Activated CD8-positive, alpha-beta memory T cell treated with anti-CD3 and anti-CD28 coated beads for 24 hours (primary cell): ENCODE measurements at places on chromosomes 1 and 21.

DNA sequence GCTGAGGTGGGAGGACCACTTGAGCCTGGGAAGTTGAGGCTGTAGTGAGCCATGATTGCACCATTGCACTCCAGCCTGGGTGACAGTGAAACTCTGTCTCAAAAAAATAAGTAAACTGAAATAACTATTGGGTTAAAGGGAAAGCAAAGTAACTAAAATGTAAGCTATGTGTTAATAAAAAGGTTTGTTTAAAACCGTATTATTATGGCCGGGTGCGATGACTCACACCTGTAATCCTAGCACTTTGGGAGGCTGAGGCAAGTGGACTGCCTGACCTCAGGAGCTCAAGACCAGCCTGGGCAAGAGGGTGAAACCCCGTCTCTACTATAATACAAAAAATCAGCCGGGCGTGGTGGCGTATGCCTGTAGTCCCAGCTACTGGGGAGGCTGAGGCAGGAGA, 27.0 kb downstream of the NVL start:
- no peak for DNase-seq

DNA sequence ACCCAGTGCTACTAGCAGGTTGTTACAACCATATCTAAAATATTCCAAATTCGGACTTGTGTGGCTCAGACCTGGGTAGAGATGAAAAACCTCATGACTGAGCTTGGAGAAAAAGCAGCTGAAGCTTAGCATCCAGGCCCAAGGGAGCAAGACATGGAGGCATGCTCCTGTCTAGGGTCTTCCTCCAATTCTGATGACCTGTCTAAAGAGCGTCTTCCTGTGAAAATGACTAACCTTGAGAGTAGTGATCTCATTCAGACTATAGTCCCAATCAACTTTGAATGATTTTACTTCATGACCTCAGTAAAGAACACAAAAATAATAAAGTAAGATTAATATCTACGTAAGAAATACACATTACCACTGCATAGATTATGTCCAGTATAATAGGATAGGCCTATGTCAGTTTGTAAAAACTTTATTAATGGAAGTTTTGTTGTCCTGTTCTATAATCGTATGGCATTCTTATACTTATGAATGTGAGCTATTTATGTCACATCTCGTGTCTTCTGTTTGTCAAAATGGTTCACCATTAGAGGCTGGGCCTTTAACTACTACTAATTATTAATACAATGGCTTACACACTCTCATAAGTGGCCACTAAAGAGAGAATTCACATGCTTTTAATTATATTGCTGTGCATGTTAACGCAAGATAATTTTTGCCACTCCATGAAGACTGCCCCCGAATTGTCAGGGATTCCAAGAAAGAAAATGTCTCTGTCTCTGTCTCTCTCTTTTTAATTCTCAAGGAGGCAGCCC, 201.3 kb downstream of the NCAM2 start:
- no peak for DNase-seq

DNA sequence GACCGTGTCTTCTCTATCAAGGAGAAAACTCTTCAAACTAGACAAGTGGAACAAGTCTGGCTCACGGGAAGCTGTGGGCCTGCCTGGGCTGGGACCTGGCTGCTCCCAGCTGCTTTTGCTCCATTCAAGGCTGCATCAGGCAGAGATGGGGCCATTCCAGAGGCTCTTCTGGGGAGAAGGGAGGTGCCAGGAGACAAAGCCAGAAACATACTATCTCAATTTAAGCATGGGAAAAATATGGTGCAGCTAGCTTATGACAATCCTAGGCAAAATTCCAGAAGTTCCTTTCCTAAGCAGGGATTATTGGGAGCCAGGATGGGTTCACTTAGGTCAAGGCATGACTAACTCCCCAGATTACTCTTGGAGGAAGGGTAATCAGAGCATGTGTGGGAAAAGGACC, 90.8 kb upstream of the SLC2A1 start:
- no peak for DNase-seq

DNA sequence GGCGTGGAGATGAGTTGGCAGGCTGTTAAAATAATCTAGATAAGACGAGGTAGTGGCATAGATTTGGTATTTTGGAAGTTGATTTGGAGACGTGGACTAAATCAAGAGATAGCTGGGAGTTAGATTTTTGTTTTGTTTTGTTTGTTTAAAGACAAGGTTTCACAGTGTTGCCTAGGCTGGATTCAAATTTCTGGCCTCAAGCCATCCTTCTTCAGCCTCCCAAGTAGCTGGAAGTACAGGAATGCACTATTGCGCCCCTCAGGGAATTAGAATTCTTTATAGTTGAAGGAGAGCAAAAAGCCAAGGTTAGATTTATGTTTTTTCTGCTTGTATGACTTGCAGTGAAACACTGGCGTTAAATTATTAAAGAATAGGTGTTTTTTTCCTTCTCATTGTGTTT, 22.3 kb upstream of the SNRPE start:
- DNase-seq: no peak

- no peak for DNase-seq
These were observed 10.8 kb downstream of the OSBPL9 start for GRCh38 chr1:51627672-51628071.

GRCh38 chr1:101566883-101567538, 330.2 kb downstream of the S1PR1 start:
- DNase-seq: no peak

DNA sequence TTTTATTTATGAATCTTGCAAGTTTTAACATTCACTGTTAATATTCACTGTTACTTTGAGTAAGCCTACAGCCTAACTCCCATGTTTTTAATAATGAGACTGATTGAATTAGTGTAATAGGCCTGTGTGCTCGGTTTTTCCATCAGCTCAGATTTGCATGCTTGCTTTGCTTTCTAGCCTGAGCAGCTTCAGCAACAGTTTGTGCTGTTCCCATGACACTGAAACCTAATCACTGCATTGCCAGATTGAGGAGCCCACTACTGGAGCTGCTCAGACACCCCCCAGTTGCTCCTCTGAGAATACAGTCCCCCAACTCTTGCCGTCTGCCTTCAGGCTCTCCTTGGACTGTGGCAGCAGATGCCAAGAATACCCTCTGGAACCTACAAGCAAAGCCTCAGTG, 695.4 kb downstream of the BRINP3 start:
- no peak for DNase-seq

DNA sequence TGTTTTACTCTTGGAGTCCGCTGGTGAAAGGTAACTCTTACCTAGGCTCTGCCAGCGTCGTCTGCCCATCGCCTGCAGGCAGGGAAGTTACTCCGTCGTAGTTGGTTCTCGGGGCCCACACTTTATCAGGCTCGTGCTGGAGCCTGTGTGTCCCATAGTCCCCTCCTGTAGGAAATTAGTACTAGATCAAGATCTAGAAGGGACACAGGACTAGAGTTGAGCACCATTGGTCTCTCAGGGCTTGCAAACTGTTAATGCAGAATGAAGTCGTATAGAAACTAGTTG, 940 bp downstream of the SRRM1 start:
- no peak for DNase-seq

- DNase-seq: no peak
These were observed 165.8 kb downstream of the ST6GALNAC3 start for GRCh38 chr1:76240316-76240715.

GRCh38 chr1:39301606-39302005, 97.1 kb downstream of the MACF1 start:
- DNase-seq: no peak

DNA sequence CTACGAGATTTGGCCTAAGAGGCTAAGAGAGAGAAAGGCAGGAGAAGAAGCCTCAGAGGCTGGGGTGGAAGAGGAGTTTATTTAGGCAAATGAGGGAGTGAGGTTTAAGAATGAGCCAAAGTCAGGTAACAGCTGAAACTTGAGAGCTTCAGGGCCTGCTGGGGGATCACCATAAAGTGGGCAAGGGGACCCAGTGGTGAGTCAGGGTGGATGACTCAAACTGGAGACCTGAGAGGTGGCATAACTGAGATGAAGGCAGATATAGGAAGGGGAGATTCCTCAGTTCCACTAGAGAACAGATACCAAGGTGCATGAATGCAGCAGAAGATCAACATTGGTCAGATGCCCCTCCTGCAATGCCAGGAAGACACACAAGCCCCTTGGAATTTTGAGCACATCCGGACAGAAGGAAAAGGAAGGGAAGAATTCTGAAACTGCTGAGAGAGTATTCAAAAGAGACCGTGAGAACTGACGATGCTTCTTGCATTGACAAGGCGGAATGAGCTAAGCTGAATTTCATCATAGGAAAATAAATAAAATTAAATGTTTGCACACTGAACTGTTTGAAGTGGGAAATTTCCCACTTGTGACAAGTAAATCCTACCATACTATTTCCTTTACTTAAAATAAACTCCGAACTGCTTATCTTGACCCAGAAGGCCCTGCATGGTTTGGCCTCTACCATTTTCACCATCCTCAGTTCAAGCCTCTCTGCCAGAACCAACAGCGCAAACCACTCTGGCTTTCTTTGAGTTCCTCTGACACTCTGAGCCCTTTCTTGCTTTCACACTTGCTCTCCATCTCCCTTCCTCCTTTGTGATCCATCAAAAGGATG, 94.1 kb downstream of the NMNAT2 start:
- no peak for DNase-seq

GRCh38 chr1:101291562-101292380, 55.0 kb downstream of the S1PR1 start:
- peak; percentile 60 for DNase-seq

DNA sequence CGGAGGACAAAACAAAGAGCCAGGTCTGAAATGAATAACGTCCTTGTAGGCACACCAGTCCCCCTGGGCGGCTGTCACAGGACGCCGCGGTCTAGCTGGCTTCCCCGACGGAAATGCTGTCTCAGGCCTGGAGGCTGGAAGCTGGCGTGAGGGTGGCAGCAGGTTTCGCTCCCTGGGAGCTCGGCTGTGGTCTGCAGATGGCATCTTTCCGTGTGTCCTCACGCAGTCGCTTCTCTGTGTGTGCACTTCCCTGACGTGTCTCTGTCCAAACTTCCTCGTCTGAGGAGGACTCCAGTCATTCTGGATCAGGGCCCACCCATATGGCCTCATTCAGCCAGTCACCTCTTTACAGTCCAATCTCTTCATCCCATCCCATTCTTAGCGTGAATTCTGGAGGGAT, 14.2 kb downstream of the TNFRSF14 start:
- DNase-seq: no peak

GRCh38 chr1:109781806-109782205, 18.1 kb upstream of the EPS8L3 start:
- no peak for DNase-seq

GRCh38 chr1:11525516-11525915, 46.6 kb downstream of the DISP3 start:
- DNase-seq: no peak

DNA sequence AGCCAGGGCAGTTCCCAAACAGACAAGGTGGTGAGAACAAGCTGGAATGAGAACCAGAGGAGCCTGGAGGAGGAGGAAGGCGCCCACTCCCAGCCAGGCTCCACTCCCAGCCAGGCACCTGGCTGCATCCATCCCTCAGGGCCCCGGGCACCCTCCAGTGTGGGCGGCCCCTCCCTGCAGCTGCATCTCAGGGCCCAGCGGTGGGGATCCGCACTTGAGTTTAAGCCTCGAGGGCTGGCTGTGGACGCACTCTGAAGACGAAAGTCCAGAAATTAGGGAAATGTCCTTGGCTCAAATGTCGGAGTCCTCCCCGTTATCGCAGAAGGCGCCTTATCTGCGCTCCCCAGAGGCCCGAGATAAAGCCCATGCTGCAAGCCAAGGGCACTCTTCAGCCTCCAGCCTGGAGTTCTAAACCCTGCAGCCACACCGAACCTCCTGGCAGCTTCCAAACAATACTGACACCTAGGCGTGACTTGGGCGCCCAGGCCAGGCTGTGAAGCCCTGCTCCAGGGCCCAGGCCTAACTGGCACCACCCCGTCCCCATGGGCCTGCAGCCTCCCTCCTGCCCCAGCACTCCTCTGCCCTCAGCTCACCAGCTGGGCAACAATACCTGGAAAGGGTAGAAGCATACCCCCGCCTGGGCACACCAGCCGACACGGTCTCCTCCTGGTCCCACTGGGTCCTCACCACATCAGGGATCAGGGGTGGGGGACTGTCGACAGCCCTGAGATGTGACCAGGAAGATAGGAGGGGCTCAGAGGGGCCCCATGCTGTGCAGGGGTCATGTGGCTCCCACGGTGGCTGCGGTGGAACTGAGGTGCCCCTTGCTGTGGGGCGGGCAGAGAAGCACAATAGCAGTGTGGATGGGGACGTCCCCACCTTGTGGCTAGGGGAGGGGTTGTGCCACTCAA, 184.8 kb upstream of the VAMP3 start:
- no peak for DNase-seq

- no peak for DNase-seq
These were observed 107.5 kb downstream of the CHRM3 start for GRCh38 chr1:239493811-239494414.

GRCh38 chr1:25148673-25149300, 83.5 kb downstream of the SYF2 start:
- peak; percentile 55 for DNase-seq

- DNase-seq: no peak
These were observed 32.6 kb downstream of the NMNAT2 start for GRCh38 chr1:183385340-183386144.

- DNase-seq: no peak
These were observed 76.3 kb downstream of the RUSC1 start for GRCh38 chr1:155396874-155397476.

- DNase-seq: peak; percentile 67
These were observed 12.4 kb upstream of the NBPF1 start for GRCh38 chr1:16625497-16626408.

GRCh38 chr1:186059311-186059710, 315.7 kb downstream of the TPR start:
- DNase-seq: no peak

- no peak for DNase-seq
These were observed 33.2 kb downstream of the DDI2 start for GRCh38 chr1:15650433-15650832.

DNA sequence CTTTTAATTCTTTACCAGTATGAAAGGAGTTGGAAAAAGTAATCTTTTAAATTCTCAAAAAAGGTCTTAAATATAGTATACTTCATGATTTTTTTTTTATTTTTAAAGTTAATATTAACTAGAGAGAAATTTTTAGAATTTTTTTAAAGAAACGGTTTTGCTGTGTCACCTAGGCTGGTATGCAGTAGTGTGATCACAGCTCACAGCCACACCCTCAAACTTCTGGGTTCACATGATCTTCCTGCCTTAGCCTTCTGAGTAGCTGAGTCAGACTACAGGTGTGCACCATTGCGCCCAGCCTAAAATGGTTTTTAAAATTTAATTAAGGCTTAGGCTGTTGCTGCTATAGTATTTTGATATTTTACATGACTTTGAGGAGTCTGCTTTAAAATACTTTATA, 52.4 kb downstream of the TLCD4 start:
- DNase-seq: no peak

- peak; percentile 88 for DNase-seq
These were observed 6.7 kb upstream of the HUNK start for GRCh38 chr21:31866077-31866511.

DNA sequence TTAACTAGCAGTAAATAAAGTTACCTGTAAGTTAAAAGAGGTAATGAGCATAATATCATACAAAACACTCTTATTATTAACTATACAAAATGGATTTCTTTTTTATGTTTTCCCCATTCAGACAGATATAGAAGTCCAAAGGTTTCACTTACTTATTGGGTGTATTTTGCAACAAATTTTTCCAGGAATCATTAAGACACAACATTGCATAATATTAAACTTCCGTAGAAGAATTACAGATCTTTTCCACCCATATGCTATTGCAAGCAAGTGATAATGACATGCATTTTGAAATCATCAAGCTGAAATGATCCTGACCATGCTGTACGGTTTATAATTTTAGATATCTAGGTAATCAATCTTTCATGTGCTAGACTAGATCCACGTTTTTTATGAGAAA, 957.0 kb downstream of the NCAM2 start:
- DNase-seq: no peak
